ENCODE measurements at places on chromosomes 5 and 9.

GRCh38 chr9:104675611-104676010 lies 18.7 kb upstream of the OR13D1 start:
- DNase-seq = no peak

DNA sequence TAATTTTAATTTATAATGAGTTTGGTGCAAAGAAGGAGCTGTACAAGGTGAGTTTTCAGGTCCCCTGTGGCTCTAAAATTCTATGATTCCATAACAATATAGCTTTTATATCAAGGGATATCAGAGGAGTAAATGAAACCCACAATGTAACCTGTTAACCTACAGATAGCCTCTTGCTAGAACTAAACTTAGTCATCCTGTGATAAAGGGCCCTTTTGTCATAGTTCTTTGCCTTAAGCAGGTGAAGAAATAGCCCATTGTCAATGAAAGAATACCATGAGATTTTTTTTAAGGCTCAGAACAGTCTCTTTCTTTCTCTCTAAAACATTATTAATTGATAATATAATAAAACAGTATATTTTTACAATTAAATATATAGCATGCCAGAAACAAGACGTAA lies 127.8 kb downstream of the NFIB start:
- DNase-seq = no peak

DNA sequence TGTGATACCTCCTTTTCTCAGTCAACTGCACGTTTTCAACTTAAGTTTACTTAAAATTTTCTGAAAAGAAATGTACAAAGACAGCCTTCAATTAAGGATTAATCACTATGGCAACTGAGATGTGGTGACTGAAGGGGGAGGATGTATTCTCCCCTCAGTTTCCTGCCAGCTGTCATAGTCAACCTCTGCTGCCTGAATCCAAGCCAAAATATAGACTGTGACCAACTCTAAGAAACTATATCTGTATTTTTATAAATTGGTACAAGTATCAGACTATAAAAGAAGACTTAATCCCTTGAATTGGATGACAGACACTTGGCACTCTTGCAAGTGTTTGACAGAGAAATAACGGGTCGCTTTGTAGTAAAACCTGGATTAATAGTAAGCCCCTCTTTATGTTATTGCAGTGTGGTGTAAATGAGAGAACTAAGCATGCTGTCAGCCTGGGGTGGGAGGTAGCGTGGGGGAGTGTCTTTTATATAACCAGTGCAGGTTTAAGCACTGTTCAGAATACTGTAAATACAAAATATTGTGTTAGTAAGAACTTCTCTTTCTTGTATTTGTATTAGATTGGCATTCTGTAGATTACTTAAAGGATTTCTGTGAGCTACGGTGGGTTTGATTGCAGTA lies 106.4 kb downstream of the ERCC6L2 start:
- no peak for DNase-seq

- DNase-seq = no peak
Measured at GRCh38 chr5:57749396-57749795, 266.8 kb upstream of the ACTBL2 start.
